ENCODE measurements at places on chromosomes 13 and 19. TPM values are rescaled to one million over a fixed set of nuclear protein-coding genes. Genes with fewer than 3 reads are reported as not detected.

The TSKS gene
- total RNA-seq: 0.32 TPM

The CD33 gene
- total RNA-seq: not detected

The SLC10A2 gene
- not detected for total RNA-seq

The LYPD3 gene
- total RNA-seq: 1.1 TPM

The TEX101 gene
- total RNA-seq: not detected

The HIF3A gene
- total RNA-seq: 1.3 TPM

The PGPEP1 gene
- 42.6 TPM for total RNA-seq

The CEACAM7 gene
- not detected for total RNA-seq

The CYP4F3 gene
- total RNA-seq: under 0.01 TPM

The ZNF132 gene
- total RNA-seq: 10.4 TPM

The ZNF729 gene
- total RNA-seq: not detected

The CKM gene
- not detected for total RNA-seq

The LIG4 gene
- total RNA-seq: 5.2 TPM

The ZSCAN4 gene
- total RNA-seq: not detected

The C19orf53 gene
- total RNA-seq: 87.6 TPM

The PSG3 gene
- not detected for total RNA-seq

The PRR36 gene
- total RNA-seq: not detected

The STAP2 gene
- total RNA-seq: 6.6 TPM

The ZNF560 gene
- 1.2 TPM for total RNA-seq

The IGFL1 gene
- not detected for total RNA-seq

The THSD8 gene
- 0.43 TPM for total RNA-seq

The PVR gene
- total RNA-seq: 14.7 TPM

The AKAP11 gene
- total RNA-seq: 16.6 TPM

The RASGRP4 gene
- not detected for total RNA-seq

The KIR3DL2 gene
- not detected for total RNA-seq

The SHISA7 gene
- total RNA-seq: not detected

The CYP4F2 gene
- not detected for total RNA-seq

The ZNF835 gene
- total RNA-seq: not detected

The LGI4 gene
- 0.52 TPM for total RNA-seq

Measured in bronchial smooth muscle cell (primary cell).